ENCODE measurements at places on chromosomes 12 and 14.

GRCh38 chr12:124910561-124911478 lies 3.6 kb downstream of the UBC start:
- no peak for DNase-seq

DNA sequence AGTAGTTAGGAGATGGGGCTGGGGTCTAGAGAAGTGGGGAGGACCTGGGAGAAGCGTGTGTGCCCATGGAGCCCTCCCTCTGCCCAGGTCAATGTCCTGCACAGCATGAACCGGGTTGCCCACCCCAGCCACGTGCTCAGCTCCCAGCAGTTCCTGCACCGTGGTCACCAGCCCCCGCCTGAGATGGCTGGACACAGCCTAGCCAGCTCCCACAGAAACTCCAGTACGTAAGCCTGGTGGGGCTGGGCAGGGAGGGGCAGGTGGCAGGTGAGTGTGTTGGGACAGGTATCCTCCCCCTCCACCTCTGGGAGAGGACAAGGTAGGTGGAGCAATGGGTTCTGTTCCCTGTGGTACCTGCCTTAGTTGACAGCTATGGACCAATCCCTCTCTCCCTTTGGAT lies 20.7 kb downstream of the CLSTN3 start:
- no peak for DNase-seq

- no peak for DNase-seq
Observed at GRCh38 chr12:55624056-55624455, 12.6 kb upstream of the OR10P1 start.

DNA sequence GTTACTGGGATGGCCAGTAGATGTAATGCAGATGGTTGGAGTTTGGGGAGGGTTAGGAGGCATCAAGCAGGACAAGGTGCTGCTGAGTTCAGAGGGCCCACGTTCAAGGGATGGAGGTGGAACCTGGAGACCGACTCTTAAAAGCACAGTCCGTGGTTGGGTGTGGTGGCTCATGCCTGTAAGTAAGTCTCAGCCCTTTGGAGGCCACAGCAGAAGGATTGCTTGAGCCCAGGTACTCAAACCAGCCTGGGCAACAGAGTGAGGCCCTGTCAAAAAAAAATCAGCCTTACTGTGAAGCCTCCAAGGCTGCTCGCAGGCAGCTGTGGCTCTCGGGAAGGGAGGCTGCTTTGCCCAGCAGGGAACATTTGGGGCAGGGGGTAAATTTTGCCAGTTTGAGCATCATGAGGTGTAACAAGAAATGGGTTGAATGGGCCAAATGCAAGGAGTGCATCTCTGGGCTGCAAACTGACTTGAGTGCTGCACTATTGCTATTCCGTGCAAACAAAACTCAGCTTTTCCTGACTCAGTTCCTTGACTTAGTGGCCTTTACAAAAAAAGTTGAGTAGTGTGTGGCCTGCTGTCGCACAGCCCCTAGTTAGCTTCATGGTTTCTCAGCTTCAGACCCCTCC lies 55.0 kb downstream of the ANAPC7 start:
- no peak for DNase-seq

GRCh38 chr14:99675951-99676350 lies 8.1 kb upstream of the CYP46A1 start:
- DNase-seq, result no peak

DNA sequence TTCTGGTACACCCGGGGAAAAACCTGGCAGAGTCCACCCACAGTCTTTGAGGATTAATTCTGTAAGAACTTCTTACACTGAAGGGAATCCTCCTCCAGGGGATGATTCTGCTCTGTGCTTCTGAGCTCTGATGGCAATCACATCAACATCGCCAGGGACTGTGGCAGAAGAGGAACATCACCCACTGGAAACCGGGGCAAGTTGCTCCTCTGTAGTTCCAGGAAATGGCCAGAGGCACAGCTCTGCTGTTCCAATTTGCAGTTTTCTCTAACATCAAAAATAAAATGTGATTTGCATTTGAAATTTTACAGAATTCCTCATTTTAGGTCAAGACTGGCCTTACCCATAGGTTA lies 207.6 kb downstream of the DAD1 start:
- DNase-seq, result no peak

- no peak for DNase-seq
Observed at GRCh38 chr14:68753690-68754089, 39.2 kb downstream of the ZFP36L1 start.

DNA sequence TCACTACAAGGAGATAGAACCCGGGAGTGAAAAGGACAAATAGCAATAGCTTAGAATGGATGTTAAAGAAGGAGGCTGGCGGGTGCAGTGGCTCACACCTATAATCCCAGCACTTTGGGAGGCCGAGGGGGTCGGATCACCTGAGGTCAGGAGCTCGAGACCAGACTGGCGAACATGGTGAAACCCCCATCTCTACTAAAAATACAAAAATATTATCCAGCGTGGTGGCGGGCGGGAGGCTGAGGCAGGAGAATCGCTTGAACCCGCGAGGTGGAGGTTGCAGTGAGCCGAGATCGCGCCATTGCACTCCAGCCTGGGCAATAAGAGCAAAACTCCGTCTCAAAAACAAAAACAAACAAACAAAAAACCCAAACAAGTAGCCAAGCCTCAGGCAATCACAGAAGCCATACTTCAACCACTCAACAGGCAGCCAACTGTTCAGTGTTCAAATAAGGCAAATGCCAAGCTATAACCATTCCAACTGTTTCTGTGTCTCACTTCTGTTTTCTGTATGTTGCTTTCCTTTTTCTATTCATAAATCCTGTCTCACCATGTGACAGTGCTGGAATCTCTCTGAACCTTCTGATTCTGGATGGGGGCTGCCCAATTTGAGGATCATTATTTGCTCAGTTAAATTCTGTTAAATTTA lies 3.9 kb upstream of the SPTLC2 start:
- no peak for DNase-seq

DNA sequence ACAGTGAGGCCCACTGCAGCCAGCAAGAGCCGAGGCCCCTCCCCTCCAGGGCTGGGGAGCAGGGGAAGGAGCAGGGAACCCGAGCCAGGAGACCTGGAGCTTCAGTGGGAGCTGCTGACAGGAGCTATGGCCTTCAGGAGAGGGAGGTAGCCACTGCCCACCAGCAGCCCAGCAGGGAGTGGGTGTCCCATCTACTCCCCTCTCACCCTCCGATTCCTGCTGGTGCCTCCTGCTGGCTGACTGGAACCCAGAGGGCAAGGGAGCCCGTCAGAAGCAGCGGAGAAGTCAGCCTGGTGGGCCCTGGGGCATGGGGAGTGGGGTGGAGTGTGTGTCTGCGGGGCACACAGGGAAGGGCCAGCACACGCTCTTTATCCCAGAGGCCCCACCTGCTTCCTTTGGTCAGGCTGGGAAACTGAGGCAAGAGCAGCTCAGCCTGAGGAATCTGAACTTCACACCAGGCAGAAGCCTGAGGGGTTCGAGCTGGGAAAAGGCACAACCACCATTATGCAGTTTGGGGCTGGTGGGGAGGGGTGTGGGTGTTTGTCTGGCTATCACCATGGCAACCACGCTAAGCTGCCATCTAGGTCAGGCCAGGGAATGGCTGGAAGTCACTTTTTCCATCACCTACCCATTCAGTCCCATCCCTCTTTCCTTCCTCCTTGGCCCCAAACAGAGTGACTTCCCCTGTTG lies 36.8 kb upstream of the PLEKHG6 start:
- DNase-seq, result no peak

- DNase-seq, result no peak
Observed at GRCh38 chr12:128571906-128572810, 251.6 kb downstream of the SLC15A4 start.

GRCh38 chr14:69625299-69626131 lies 14.1 kb downstream of the SUSD6 start:
- DNase-seq, result peak; percentile 60

- DNase-seq, result no peak
Observed at GRCh38 chr14:89675590-89675989, 258.6 kb upstream of the FOXN3 start.

- DNase-seq, result no peak
Observed at GRCh38 chr14:52121441-52121840, 52.6 kb upstream of the NID2 start.

GRCh38 chr12:121610239-121611149 lies 15.8 kb upstream of the ORAI1 start:
- no peak for DNase-seq

DNA sequence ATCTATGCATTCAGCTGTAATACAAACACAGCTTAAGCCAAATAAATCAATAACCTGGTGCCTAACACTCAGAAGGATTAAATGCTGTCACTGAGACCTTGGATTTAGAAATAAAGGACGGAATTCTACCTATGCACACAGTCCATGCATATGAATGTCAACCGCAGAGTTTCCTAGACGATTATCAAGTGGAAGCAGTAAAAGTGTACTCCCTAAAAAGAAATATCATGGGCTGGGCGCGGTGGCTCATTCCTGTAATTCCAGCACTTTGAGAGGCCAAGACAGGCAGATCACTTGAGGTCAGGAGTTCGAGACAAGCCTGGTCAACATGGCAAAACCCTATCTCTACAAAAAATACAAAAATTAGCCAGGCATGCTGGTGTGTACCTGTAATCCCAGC lies 188.2 kb upstream of the DYRK2 start:
- DNase-seq, result no peak

DNA sequence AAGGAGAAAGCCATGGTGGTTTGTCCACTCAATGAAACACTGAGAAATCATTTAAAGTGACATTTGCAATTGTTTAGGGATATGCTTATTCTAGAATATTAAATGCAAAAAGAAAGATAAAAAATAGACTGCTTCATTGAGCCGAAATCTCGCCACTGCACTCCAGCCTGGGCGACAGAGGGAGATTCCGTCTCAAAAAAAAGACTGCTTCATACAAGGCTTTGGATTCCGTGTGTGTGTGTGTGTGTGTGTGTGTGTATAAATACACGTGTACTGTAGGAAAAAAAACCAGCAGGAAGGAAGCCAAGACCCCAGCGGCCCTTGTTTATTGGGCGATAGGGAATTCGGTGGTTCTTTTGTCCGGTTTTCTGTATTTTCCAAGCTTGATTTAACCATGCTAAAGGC lies 3.2 kb upstream of the ZNF839 start:
- DNase-seq, result no peak

GRCh38 chr14:90523544-90523943 lies 126.7 kb downstream of the CALM1 start:
- no peak for DNase-seq

- no peak for DNase-seq
Observed at GRCh38 chr12:16880864-16881285, 274.9 kb upstream of the LMO3 start.

DNA sequence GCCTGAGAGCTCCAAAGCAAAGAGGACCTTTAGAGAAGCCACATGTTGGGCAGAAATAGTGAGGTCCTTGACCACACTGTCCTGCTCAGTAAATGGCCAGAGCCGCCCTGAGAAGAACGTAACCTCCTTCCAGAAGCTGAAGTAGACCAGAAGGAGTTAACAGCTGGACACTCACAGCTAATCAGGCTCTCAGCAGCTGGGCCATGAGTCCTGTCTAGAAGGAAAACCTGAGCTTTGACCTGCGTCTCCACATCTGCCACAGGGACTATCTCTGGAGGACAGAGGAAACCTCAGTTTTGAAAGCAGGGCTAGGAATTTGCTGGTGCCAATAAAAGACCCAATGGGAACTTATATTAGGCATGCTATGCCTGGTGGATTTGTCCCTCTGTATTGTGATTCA lies 12.3 kb upstream of the DHRS4 start:
- no peak for DNase-seq

- DNase-seq, result no peak
Observed at GRCh38 chr14:45290547-45290946, 37.5 kb upstream of the MIS18BP1 start.

GRCh38 chr12:291153-291723 lies 28.6 kb upstream of the SLC6A13 start:
- DNase-seq, result no peak

DNA sequence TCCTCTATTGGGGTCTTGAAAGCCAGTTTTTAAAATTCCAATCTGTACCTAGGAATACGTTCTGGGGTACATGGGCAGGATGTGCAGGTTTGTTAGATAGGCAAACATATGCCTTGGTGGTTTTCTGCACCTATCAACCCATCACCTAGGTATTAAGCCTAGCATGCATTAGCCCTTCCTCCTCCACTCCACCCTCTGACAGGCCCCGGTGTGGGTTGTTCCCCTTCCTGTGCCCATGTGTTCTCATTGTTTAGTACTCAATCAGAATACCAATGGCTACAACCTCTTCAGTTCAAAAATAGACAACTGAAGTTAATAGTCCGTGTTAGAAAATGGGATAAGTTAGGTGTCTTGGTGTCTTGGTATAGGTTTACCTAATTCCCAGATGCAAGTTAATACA lies 3.4 kb downstream of the NTS start:
- DNase-seq, result no peak

GRCh38 chr12:29759950-29760349 lies 23.8 kb downstream of the TMTC1 start:
- DNase-seq, result no peak

DNA sequence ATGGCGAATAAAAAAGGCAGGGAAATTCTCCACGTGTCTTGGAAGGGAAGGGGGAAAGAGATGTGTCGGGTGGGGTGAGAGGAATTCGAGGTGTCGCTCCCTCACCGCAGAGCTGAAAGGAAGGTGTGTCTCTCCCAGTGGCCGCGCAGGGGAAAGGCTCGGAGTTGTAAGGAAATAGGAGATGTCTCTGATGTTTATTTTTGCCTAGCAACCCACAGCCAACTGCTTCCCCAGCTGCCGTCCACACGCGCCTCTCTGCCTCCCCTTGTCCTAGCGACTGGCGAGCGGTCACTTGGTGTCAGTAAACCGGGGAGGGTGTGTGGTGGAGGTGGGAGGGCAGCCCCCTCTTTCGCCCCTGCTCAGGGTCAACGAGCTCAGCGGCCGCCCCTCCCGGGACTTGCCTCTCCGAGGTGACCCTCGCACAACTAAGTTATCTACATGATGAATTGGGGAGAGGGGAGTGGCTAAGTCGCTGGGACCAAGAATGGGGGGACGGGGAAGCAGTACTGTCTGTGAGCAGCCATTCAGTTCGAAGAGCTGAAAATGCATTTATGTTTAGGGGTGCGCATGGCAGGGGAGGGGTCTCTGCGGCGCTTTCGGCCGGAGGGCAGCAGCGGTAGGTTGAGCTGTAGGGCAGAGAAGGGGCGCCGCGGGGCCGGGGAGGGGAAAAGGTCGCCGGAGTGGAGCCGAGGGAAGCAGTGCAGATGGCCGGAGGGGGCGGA lies 585 bp upstream of the DYRK2 start:
- DNase-seq, result peak; percentile 9

- DNase-seq, result no peak
Observed at GRCh38 chr14:31084385-31084784, 58.2 kb upstream of the STRN3 start.

DNA sequence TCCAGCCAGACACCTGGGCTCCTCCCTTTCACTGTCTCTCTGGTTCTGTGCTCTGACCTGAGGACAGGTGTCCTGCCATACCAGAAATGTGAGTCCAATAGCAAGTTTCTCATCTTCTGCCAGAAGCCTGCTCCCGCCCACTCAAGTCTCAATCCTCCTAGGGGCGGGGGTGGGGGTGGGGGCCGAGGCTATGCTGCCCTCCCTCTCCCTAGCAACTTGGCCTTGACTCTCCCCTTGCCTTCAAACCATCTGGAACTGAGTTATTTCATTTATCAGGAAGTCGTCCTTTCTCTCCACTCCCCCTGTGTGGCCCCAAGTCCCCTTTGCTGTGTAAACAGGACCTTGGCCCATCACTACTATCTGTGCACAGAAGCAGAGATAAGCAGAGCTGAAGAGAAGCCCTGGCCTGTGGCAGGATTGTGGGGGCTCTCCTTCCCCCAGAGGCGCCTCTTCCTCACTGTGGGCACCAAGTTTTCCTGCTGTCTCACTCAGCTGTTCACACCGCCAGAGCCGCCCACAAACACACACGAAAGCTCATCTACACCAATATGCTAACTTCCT lies 117.1 kb downstream of the DPF3 start:
- DNase-seq, result no peak

- DNase-seq, result no peak
Observed at GRCh38 chr12:12599750-12600643, 11.7 kb upstream of the CREBL2 start.

Data from activated T-cell treated with anti-CD3 and anti-CD28 coated beads, Interleukin-2, amount 50 U/mL, for 4 hours (primary cell).